ENCODE measurements at places on chromosomes 5 and 9.

- no peak for DNase-seq
These were observed 38.2 kb downstream of the PTBP3 start for GRCh38 chr9:112295174-112295573.

GRCh38 chr5:146645342-146645741, 129.4 kb upstream of the GPR151 start:
- DNase-seq: peak; percentile 53

GRCh38 chr5:142894749-142895148, 124.6 kb downstream of the ARHGAP26 start:
- DNase-seq: no peak

GRCh38 chr5:124729720-124730359, 16.6 kb downstream of the ZNF608 start:
- no peak for DNase-seq

- no peak for DNase-seq
These were observed 213.2 kb downstream of the ADAMTS6 start for GRCh38 chr5:65268525-65268924.

- no peak for DNase-seq
These were observed 108.4 kb upstream of the LARP1 start for GRCh38 chr5:154646745-154647113.

GRCh38 chr9:18060269-18060934, 413.6 kb upstream of the ADAMTSL1 start:
- DNase-seq: peak; percentile 45

DNA sequence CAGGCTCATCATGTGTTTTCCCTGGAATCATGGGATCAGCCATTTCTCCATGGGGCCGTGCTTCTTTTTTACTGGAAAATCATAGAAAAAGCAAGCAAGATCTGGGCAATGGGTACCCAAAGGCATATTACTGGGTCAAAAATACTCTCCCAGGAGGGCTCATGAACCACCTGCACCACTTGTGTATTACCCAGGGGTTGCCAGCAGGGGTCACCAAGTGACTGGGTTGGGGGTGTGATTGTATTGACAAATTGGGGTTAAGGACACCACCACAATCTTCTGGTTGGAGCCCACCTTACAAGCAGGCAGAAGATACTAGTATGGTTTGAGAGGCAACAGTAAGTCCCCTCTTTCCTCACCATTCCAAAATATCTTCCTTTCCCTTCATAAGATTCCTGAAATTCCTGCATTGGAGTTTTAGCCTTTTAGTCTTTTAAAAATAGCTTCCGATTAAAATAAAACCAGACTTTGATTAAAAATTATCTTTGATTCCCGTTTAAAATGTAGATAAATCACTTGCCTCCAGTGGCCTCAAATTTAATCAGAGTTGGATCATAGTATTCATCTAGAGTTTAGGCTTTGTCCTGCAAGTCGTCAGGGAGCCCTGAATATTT, 603.3 kb downstream of the KIF4B start:
- peak; percentile 69 for DNase-seq

Measured in DMS53 (cell line).